ENCODE measurements at places on chromosomes 4 and X.

GRCh38 chr4:78776729-78777575 is 802 bp downstream of the BMP2K start:
- DNase-seq = peak; percentile 15

DNA sequence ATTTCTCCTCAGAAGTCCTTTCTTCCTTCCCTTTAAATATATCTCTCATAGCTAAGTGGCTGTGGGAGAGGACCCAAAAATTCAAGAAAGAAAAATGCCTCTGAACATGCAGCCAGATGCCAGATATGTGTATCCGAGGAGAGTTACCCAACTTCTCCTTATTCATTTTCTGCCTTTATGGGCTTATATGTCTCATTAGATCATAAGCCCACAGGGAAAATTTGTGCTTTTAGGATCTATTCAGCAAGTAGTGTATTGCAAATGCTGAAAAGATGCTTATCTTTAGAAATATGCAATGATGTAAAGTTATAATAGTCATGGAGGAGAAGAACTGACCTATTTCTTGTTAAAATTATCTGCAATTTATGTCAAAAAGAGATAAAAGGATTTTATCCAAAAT is 371.8 kb upstream of the NOCT start:
- no peak for DNase-seq

GRCh38 chrX:2784026-2784425 is 32.2 kb downstream of the XG start:
- DNase-seq = no peak

- no peak for DNase-seq
Measured at GRCh38 chr4:79597266-79597665, 189.2 kb upstream of the GK2 start.

DNA sequence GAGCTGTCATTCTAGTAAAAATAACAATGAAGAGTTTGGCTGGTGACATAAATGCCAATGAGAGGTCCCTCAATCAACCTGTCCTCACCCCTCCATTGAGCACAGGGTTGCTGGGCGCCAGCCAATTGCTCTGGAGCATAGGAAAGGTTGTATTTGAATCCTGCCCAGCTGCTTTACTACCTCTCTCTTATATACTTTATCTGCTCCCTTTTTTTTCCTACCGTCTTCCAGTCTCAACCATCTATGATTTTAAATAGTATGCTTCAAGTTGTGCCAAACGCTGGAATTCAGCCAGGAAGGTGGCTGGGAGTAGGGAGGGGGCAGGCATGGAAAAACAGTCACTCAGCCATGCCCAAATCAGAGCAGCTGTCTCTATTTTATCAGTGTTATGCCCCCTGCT is 153.8 kb downstream of the NR3C2 start:
- DNase-seq = no peak

DNA sequence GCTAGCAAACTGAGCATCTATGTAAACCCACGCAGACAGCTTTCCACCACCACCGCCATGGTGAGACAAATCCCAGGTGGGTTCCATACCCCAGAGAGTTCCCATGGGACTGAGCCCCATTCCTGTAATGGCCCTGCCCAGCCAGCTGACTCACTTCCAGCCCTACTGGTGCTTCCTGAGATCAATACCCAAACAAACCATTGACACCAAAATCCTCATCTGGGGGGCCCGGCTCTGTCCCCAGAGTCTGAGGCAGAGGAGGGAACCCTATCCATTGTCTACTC is 30.1 kb upstream of the JAKMIP1 start:
- DNase-seq = no peak

DNA sequence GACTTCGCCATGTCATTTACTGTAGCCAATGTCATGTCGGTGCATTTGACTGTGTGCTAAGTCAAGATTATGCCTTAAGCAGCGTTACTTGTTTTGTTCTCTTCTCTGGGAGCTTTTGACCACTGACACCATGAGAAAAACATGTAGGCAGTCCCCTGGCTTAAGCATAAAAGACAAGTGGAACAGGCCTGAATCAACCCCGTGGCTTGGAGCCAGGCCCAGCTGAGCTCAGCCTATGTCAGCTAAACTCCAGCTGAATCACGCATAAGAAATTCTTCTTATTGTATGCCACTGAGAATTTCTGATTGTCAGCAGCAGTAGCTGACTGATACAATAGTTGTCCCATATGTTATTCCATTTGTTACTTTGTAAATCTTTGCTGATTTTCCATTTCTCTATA is 261.9 kb downstream of the CBLL2 start:
- no peak for DNase-seq

- DNase-seq = no peak
Measured at GRCh38 chr4:80008971-80009370, 64.1 kb downstream of the ANTXR2 start.

- DNase-seq = no peak
Measured at GRCh38 chr4:85842540-85842939, 367.6 kb downstream of the ARHGAP24 start.

GRCh38 chrX:9160698-9161329 is 126.9 kb upstream of the FAM9B start:
- no peak for DNase-seq
